Coronary artery (tissue), 2 donors: ENCODE measurements at places on chromosomes 7 and 10.

GRCh38 chr7:45118889-45119331 is 7.4 kb upstream of the TBRG4 start:
- DNase-seq = no peak

DNA sequence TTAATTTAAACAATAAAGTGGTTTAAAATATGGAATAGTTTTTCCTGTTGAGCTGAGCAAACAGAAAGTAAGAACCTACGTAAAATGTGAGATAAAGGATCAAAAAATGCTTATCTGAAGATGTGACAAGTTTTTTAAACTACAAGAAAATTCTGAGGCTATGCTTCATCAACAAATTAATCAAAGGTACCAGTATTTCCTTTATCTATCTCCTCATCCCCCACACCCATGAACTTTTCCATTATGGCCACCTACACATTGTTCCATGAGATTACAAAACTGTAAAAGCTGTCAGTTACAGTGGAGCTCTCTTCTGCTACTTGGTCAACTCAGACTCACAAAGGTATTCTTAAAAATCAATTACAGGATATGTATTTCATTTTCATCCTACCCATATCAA is 77.4 kb downstream of the ARHGAP12 start:
- DNase-seq = no peak

DNA sequence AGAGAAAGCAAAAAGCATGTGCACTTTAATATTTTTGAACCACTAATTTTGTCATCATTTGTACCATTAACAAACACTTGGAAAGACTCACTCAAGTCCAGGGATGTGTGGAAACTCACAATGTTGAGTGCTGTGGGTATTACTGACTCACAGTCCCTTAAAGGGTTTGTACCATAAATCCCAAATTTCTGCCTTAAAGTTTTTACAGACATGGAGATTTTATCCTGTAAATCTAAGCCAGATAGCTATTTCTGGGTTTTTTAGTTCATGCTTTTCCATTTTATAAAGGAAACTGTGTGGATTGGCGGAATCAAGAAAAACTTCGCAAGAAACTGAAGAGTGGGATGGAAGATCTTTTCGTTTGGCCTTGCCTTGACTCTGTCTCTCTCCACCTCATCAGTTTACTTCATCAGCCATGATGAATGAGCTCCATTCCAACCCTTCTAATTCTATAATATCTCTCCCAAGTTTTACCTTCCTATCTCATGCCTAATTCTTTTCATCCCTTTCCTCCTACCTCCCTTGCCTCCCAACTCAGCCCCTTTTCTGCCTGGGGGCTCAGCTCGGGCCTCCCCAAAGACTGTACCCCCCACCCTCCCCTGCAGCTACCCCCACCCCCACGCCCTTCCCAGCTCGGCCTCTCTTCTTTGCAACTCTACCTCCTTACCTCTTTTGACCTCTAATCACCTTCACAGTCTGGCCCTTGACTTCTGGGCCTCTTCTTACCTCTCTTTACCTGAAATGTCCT is 218.5 kb upstream of the MKLN1 start:
- no peak for DNase-seq

GRCh38 chr10:14605231-14605925 is 169.3 kb downstream of the FAM107B start:
- no peak for DNase-seq

DNA sequence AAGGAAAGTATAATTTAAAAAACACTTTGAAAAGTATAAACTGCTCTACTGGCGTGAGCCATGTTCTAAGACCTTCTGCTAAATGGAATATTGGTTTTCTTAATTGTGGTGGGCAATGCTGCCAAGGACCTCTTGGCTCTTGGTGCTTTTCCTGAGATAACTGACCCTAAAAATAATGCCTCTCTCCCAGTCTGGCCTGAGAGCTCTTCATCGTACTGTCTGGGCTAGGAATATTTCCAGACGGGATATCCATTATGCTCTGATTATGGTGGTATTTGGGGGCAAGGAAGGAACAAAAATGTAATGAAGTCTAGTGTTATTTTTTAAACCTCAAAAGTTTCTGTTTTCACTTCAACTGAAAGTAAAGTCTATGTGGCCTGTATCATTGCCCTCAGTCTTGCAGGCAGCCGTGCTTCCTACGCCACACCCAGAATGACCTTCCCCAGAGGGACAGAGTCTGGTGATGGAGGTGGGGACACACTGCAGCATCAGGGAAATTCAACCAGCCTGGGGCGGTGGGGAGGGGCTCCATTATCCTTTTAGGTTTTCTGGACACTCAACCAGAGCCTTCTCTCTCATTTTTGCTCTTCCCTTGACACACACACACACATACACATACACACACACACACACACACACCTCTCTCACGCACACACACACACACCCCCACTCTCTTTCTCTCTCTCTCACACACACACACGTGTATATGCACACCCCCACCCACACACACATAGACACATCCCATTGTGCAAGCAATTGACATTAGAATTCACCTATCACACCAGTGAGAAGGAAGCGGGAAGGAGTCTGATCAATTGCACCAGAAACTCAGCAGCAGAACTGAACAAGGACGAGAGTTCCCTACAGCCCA is 99.6 kb downstream of the LRRC18 start:
- DNase-seq = no peak

DNA sequence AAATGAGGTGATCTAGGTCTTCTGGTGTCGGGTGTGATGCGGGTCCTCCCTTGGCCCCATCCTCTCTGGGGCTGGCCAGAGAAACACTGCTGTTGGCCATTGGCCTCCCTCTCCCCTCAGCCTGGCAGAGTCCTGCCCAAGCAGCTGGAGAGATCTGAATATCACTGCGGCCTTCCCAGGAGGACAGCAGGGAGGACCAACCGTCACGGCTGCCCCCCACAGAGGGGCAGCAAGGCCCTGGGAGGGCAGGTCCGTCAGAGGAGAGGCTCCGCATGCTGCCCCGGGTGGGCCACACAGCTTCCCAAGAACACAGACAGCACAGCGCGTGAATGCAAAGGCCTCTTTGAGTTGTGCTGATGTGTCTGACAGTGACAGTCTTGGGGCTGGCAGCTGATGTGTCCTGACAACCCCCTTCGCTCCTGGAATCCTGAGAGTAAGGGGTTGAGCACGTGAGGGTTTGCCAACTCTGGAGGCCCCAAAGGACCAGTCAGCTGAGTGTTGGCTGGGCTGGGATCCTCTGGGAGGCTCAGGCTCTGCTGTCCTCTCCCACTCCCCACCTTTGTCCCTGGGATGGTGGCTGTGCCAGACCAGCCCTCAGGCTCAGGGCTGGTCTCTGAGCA is 132.5 kb upstream of the UNC5B start:
- peak; percentile 64 for DNase-seq

GRCh38 chr7:20316706-20317105 is 14.0 kb upstream of the ITGB8 start:
- no peak for DNase-seq

- DNase-seq = no peak
These were observed 38.1 kb downstream of the PRPS1L1 start for GRCh38 chr7:17989546-17989945.

DNA sequence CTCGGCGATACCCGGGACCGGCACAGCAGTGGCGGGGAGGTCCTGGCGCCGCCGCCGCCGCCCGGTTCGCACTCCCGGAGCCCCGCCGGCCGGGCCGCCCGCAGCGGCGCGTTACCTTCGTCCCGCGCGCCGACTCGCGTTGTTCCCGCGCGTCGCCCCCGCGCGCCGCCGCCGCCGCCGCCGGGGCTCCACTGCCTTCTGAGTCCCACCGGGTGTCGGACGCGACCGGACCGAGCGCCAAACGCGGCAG is at the start of gene EZH2:
Gene EZH2, minus strand, starts transcription at position 243 of the 250 bp plus-strand sequence. CDS start 36,993 bp downstream, outside the sequence.
- DNase-seq = no peak

- no peak for DNase-seq
These were observed 128.3 kb downstream of the ITGA8 start for GRCh38 chr10:15591431-15591830.

DNA sequence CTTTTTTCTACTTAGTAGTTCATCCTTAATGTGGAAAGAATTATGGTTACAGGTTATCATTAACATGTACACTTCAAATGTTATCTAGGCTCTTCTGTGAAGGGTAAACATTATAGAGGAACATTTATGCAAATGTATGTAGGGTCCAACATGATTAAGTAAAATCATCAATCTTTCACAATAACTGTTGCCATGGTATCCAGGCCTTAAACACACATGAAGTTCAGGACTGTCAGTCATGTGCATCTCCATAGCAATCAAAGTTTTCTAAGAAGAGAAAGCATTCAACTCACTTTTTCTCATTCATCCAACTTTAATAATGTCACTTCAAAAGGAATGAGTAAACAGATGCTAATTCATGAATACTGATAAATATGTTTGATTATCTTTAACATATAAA is 83.6 kb downstream of the DNAJC1 start:
- DNase-seq = no peak

- no peak for DNase-seq
These were observed 249.2 kb downstream of the SFMBT2 start for GRCh38 chr10:7161484-7162250.

DNA sequence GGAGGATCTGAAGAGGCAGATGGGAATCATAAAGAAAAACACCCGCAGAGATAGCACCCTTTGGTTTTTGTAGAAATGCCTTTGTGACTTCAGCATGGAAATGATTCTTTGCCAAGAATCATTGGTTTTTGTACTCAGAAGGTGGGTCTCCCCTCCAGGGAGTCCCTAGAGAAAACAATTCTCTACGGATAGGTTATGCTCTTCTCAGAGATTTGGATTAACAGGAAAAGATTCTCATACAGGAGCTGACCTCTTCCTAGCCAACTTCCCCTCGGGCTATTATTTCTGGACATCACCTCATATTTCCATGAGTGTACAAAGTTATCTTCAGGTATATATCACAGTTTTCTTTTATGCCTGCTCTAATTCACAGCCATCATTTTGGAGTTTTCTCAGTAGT is 274.2 kb upstream of the HABP2 start:
- no peak for DNase-seq

GRCh38 chr10:121558238-121558637 is 40.0 kb downstream of the FGFR2 start:
- no peak for DNase-seq

DNA sequence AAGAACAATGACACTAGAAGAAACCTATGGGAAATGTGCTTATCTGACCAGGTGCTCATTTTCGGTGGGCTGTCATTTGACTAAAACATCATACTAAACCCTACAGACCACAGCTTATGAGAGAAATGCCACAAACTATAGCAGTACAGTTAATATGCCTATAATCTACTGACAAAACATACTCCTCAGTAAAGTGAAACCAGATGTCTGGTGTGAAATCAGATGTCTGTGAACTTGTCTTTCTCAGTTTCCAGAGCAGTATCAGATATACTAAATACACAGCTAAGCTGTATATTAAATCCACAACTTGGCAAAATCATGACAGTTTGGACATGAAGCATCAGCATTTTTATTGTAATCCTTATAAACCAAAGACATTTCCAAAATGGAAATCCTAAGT is 3.3 kb downstream of the IMMP2L start:
- DNase-seq = no peak

GRCh38 chr7:77685233-77685632 is 11.0 kb upstream of the RSBN1L start:
- no peak for DNase-seq

- DNase-seq = no peak
These were observed 35.2 kb downstream of the KCNMA1 start for GRCh38 chr10:77602231-77602912.

- DNase-seq = no peak
These were observed 271.2 kb downstream of the ZEB1 start for GRCh38 chr10:31590023-31590800.

DNA sequence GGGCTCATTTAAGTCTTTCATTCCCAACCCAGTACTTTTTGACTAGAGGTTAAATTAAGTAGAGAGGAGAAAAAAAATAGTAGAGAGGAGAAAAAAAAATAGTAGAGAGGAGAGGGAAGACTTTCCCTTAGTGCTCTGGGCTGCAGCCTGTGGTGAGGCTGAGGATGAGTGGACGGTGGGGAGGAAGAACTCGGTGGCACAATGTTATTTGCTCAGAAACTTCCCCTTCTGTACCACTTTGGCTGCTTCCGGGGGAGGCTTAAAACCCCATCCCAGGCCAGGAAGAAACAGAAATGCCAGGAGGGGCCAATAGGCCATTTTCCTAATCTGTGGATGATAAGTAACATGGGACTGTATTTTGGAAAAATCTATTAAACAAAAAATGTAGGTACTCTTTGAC is 14.6 kb upstream of the MLXIPL start:
- DNase-seq = no peak

- no peak for DNase-seq
These were observed 38.7 kb downstream of the PHTF2 start for GRCh38 chr7:77837275-77837674.

GRCh38 chr10:132865171-132865631 is 77.2 kb downstream of the CFAP46 start:
- no peak for DNase-seq

GRCh38 chr7:133040674-133041073 is 41.2 kb downstream of the CHCHD3 start:
- DNase-seq = no peak

DNA sequence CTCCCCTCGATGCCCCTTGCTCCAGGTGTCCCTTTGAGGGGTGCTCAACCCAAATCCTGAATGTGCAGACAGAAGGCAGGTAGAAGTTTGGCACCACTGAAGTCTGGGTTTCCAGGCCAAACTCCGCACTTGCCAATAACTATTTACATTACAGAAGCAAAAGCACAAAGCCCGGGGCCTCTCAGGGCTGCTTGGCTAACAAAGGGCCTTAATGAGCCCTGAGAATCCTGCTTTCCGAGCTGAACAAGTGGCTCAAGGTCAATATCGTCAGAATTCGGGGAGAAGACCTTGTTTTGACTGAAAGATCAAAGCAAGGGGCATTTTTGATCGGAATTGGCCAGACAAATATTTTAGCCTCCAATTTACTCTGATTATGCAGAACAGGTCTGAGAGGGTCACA is 189.9 kb downstream of the HERPUD2 start:
- DNase-seq = no peak
